Fibroblast of skin of scalp (primary cell): ENCODE measurements at places on chromosomes 13 and 19.

DNA sequence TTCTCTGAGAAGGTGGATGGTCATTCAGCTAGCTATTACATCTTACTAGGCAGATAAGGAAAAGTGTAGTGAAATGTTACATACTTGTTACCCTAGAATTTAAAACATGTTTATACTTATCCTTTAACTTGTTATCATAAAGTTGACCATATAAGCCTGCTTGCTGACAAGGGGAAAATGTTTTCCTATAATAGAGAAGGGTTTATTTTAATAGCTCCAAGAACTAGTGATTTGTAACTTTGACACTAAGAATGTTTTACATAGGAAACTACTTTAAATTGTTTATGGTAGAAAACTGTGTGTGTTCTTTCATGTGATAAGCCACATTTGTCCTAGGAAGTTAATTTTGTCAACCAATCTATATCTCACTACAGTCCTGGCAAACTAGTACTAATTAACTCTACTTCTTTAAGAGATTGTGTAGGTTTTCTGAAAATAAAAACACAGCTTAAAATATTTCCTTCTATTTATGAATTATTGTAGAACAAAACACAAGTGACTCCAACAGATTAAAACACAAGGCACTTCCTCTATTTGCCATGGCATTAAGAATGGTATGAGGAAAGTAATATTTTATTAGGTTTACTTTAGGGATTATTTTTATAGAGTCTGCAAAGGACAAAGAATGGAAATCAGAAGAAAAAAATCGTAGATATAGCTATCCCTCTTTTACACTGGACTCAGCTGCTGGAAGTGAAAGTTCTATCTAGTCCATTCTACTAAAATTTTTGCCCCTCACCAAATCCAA, 233.3 kb upstream of the NBEA start:
- DNase-seq = no peak

DNA sequence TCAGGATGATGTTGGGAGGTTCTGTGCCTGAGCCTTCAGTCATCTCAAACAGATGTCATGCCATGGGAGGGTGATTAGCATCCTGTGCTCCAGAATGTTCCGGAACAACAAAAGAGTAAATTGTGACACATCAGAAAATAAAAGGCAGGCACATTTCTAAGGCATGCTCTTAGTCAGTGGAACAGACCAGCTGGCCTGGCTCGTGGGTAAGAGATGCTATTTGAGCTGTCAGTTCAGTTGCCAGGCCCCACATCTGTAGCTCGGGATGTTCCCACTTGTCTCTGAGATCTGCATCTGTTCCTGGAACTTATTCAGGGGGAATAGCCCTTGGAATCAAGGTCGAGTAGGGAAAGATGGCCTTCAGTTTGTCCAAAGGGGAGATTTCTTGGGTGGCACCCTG, 26.0 kb downstream of the OLFM4 start:
- DNase-seq = no peak

DNA sequence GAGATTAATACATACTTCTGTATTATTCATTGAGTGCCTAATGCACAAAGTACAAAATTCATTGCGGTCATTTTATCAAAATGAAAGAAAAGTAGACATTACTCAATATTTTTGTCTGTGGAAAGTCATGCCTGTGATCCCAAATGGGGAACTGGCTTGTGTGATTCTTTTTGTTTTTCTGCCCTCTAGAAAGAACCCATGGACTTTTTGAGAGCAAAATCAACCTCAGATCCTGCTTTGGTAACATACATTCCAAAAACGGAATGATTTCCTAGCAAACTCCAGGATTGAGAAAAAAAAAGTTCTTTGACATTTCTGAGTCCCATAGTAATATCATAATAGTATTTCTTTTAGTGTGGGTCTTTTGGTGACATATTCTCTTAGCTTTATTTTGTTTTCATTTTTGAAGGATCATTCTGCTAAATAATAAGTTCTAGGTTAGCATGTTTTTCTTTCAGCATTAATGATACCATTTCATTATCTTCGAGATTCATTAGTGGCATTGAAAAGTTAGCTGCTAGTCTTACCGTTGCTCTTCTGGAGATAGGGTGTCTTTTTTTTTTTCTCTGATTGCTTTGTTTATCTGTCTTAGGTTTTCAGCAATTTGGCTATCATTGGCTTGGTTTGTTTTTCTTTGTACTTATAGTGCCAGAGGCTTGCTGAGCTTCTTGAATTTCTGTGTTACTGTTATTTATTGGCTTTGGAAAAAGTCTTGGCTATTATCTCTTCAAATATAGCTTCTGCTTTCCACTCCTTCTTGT, 102.4 kb upstream of the CSNK1A1L start:
- DNase-seq = peak; percentile 58

DNA sequence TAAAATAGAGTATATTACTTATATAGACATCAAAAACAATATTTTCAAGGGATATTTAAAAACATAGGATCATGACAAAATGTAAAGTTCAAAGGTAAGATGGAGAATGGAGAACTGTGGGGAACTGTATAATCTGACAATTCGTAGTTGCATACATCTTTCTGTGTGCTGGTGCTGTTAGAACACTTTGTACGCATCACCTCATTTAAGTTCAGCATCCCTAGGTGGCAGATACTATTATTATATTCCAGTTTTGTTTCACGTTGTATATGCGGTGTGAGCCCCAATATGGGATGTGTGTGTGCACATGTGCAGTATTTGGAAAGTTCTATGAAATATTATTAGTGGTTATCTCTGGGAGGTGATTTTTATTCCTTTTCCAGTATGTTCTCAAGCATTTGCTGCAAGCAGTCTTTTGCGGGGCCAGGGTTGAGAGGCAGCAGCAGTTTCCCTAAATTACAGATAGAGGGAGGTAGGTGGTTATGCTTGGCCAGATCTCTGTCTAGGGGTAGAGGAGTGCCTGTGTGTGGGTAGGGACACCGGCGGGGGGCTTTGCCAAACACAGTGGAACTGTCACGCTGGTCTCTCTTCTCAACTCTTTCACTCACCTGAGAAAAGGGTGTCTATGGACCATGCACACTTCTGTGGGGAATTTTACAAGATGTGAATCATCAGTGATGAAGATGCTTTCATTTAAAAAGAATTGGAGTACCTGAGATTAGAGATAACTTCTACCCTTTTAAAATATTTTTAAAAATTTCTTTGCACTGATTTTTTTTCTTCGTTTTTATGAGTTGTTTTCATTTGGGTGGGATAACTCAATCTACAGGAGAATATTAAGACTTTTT, 55.6 kb upstream of the ALOX5AP start:
- peak; percentile 50 for DNase-seq

DNA sequence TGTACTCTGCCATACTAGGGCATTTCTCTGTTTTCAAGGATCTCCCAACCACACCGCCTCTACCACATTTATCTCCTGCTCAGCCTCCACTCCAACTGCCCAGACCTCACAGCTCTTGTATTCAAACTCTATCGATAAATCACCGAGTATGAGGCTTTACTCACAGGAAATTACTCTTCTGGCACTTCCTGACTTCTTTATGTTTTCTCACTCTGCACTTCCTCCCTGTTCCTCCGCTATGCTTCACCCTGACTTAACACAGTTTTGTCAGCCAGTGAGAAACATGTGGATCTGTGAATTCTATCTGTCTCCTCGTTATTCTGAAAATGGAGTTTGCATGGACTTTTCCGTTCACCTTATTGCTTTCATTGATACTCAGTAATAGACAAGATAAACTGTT, 2.6 kb upstream of the CARD8 start:
- DNase-seq = no peak
